ENCODE measurements at places on chromosomes 4 and X. TPM values are rescaled to one million over a fixed set of nuclear protein-coding genes. Genes with fewer than 3 reads are reported as not detected.

PPARGC1A gene
- total RNA-seq, result 23.9 TPM

SPANXC gene
- not detected for total RNA-seq

ATXN3L gene
- total RNA-seq, result not detected

CPLX1 gene
- total RNA-seq, result 0.92 TPM

GABRG1 gene
- total RNA-seq, result not detected

ARHGAP24 gene
- 10.4 TPM for total RNA-seq

MGST2 gene
- total RNA-seq, result 57.1 TPM

EOLA1 gene
- total RNA-seq, result 15.1 TPM

DCAF12L1 gene
- total RNA-seq, result 0.27 TPM

ZMAT1 gene
- 7.3 TPM for total RNA-seq

XK gene
- 3.0 TPM for total RNA-seq

L1CAM gene
- total RNA-seq, result 1.1 TPM

NAP1L3 gene
- total RNA-seq, result 67.6 TPM

PABPC1L2A gene
- not detected for total RNA-seq

HPSE gene
- total RNA-seq, result 0.06 TPM

PABPC5 gene
- total RNA-seq, result 10.3 TPM

ANXA10 gene
- not detected for total RNA-seq

PUDP gene
- total RNA-seq, result 105 TPM

EFHC2 gene
- total RNA-seq, result 6.5 TPM

AKAP4 gene
- not detected for total RNA-seq

VCX gene
- total RNA-seq, result not detected

ZCCHC12 gene
- 5.0 TPM for total RNA-seq

MAGEC1 gene
- total RNA-seq, result not detected

FLNA gene
- total RNA-seq, result 405 TPM

PPP4R3C gene
- total RNA-seq, result not detected

PABPC1L2B gene
- total RNA-seq, result not detected

NKRF gene
- 5.1 TPM for total RNA-seq

SUV39H1 gene
- 8.1 TPM for total RNA-seq

ABLIM2 gene
- total RNA-seq, result 5.8 TPM

CITED1 gene
- 2.2 TPM for total RNA-seq

ACOT9 gene
- 22.2 TPM for total RNA-seq

FRG2 gene
- total RNA-seq, result not detected

F8A2 gene
- total RNA-seq, result not detected

EVC gene
- total RNA-seq, result 17.8 TPM

CTAG1A gene
- not detected for total RNA-seq

STAP1 gene
- total RNA-seq, result not detected

SYTL4 gene
- 37.5 TPM for total RNA-seq

CLCN4 gene
- 18.2 TPM for total RNA-seq

USP17L25 gene
- not detected for total RNA-seq

CTAG1B gene
- not detected for total RNA-seq

ZFP92 gene
- 0.09 TPM for total RNA-seq

SPRY1 gene
- 32.4 TPM for total RNA-seq

BTK gene
- not detected for total RNA-seq

MAGEA12 gene
- total RNA-seq, result not detected

TACC3 gene
- total RNA-seq, result 78.2 TPM

COL25A1 gene
- total RNA-seq, result 3.9 TPM

SPINK2 gene
- not detected for total RNA-seq

GLUD2 gene
- total RNA-seq, result 0.18 TPM

ACTRT1 gene
- not detected for total RNA-seq
